Cortex of kidney (tissue), 1 donor: ENCODE measurements at places on chromosomes 2 and 18.

- no peak for DNase-seq
These were observed 314.0 kb downstream of the TMX3 start for GRCh38 chr18:68400889-68401288.

GRCh38 chr18:72674710-72675109 lies 130.6 kb upstream of the CBLN2 start:
- DNase-seq = no peak

DNA sequence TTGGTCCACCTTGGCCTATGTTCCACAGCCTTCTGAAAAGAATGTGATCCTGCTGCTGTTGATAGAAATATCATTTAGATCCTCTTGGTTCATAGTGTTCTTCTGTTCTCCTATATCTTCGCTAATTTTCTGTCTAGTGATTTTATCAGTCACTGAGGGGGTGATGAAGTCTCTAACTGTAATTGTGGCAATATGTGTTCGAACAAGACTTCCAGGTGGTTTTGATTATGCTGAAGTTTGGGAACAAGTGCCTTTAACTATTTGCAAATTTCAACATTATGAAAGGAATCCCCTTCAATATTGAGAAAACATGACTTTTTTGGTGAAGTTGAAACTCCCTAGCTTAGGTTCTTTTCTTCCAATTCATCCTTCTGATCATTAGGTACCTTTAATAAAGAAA lies 140.4 kb downstream of the MTX2 start:
- no peak for DNase-seq

DNA sequence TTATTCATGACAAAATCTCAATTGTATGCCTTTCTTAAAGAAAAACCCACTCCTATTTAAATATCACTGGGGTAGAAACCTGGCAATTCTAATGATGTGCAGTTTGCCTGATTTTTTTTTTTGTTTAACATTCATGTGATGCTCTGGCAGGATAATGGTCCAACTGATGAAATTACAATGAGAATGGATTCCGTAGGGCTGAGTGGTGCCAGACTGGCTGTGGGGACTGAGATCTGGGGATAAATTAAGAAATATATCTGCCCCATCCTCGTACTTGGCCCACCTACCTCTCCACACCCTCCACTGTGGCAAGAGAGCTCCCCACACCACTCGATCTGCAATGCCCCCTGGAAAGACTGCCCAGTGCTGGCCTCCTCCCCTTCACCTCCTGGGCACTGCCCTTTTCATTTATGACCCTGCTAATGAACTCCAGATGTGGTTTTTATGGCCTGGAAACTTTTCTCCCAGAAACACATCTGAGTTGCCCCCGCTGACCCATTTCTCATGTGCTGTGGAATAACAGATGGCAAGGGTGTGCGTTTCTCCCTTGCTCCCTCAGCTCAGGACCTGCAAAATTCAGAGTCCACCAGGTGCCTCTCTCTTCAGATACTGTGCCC lies 33.0 kb upstream of the RPL37A start:
- no peak for DNase-seq

- DNase-seq = no peak
These were observed 12.0 kb upstream of the ATP6V1C2 start for GRCh38 chr2:10709290-10709939.
